ENCODE measurements at places on chromosomes 13 and 19. TPM values are rescaled to one million over a fixed set of nuclear protein-coding genes. Genes with fewer than 3 reads are reported as not detected.

DNA sequence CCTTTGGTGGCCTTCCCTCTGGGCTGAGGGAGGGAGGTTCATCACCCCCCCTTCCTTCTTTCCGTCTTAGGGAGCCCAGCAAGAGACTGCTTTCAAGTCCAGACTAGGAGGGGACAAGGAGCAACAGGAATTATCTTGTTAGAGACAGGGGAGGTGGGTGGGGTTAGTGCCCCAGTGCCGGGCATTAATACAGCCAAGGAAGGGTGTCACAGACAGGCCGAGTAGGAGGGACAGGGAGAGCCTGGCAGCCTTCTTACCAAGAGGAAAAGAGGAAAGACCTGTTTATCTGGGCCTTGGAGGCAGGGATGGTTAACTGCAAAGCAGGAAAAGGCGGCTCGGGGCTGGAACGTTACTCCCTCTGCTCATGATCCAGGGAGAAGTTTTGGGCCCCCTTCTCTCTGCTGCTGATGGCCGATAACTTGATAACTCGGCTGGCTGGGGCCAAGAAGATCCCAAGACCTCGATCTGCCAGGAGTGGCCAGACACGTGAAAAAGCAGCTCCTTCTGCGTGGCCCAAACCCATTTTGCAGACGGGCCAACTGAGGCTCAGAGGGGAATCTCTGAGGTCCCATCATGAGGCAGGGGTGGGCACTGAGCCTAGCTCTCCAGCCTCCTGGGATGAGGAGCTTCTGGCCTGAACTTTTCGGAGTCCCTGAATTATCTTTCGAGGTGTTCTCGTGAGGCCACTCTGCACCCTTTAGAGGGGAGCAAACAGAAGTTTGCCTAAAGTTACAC lies 79.3 kb downstream of the PTPRS start:
- DNase-seq: peak; percentile 67

- DNase-seq: no peak
These were observed 560 bp downstream of the TMEM86B start for GRCh38 chr19:55228015-55228391.

Gene CD37
- 6.5 TPM for total RNA-seq

DNA sequence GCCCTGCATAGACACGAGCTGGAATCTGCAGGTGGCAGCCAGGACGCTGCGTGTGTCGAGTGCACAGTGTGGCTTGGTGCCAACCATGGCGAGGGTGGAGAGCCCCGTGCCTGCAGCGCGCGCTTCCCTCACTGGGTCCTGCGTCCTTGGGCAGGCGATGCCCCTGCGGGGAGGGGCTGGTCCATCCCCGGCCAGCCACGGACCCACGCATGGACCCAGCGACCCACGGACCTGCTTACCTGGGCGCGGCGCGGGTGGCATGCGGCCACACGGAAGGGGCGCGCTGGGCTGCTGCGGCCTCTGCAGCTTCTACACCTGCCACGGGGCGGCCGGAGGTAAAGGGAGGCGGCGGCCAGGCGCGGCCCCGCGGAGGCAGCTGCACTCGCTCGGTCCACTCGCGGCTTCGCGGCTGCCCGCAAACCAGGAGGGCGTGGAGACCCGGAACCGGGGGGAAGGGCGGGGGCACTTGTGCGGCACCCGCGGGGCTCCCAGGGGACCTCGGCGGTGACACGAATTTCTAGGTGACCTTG lies 569 bp upstream of the MCF2L start:
- no peak for DNase-seq

Gene CBARP
- 0.53 TPM for total RNA-seq

DNA sequence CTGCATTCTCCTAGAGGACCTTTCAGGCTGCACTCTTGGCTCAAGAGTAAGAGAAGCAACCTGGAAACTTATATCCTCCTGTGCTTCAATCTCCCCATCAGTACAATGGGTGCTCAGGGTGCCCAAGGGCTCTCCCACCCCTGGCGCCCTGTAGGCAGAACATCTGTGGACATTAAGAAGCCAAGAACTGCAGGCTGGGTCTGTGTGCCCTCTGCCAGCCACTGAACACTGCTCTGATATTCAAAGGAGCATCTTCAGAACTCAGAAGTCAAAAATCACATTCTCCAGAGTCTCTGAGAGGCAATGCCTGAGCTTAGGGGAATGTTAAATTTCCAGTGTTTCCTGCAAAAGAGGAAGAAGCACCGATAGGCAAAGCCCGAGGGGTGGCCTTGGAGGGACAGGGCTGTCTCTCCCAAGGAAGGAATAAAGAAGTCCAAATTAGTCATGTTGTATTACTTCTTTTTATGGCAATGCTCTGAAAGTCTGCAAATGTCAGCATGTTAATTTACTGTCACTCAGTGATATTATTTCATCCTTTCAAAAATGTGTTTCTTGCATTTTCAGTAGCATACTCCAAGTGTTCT lies 88.1 kb downstream of the TSHZ3 start:
- DNase-seq: no peak

GRCh38 chr13:59178344-59178743 lies 985.4 kb downstream of the DIAPH3 start:
- DNase-seq: no peak

Gene ZNF599
- total RNA-seq: 9.5 TPM

Gene PGLYRP1
- total RNA-seq: not detected

GRCh38 chr13:93290503-93290902 lies 63.9 kb downstream of the GPC6 start:
- no peak for DNase-seq

Gene DBP
- 4.6 TPM for total RNA-seq

DNA sequence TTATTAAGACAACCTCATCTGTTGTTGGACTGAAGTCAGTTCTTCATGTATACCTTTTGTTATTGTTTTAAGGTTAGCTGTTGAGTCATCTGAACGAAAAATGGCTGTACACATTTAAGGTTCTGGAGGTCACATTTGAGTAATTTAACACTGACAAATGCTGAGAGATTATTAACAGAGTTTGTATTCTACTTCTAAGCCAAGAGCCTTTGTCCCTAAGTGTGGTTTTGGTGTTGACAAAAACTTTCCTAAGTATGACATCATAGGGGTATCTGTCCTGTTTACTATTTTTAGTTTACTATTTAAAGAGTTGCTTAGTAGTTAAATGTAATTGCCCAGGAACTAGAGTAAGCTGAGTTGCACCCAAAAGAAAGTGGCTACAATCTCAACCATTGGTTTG lies 71.9 kb downstream of the CDK8 start:
- no peak for DNase-seq

DNA sequence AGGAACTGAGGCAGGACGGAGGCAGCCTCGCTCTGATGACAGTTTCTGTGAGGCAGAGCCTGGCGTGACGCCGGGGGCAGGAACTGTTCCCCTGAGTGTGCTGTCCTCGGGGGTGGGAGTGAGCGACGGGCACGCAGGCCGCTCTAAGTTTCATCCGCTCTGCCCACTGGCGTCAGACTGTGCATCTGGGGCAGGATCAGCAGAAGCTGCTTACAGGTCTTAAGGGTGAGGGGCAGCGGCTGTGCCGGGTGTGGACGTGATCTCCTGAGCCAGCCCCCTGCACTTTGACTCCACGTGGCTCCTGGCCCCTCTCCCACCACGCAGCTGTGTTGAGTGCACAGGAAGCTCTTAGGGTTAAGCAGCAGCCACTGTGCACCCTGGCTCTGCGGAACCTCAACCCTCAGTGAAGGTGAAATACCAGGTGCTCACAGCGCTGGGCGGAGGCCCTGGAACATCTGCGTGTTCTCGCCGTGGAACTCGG lies 1.5 kb downstream of the GRK1 start:
- DNase-seq: no peak

DNA sequence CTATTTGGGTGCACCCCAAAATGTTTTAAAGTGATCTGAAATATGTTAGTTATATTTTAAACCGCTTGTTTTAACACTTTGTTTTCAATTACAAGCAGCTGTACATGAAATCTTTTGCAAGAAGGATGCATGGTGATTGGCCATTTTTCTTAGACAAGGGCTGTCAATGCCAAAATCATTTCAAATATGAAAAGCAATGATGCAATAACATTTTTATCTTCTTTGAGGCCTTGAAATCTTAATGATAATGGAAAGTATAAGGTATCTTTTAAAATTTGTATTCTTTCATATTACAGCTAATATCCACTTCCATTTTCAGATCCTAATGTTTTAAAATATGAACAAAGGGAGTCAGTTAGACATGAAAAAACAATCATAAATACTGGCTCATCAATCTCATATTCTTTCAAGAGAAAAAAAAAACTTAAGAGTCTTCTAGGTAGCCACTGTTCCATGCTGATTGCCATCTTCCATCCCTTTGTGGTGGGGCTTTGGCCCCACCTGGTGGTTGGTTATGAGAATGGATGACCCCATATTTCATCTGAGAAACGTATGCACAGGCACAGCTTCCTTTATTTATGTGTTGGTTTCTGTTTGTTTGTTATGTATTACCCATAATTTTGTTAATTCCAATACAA lies 330.3 kb upstream of the MIR17HG start:
- no peak for DNase-seq

DNA sequence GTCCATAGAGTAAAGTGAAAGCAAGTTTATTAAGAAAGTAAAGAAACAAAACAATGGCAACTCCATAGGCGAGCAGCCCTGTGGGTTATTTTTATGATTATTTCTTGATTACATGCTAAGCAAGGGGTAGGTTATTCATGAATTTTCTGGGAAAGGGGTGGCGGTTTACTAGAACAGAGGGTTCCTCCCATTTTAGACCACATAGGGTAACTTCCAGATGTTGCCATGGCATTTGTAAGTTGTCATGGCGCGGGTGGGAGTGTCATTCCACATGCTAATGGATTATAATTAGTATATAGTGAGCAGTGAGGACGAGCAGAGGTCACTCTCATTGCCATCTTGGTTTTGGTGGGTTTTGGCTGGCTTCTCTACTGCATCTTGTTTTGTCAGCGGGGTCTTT lies 8.4 kb upstream of the DCUN1D2 start:
- DNase-seq: no peak

Gene NLRP4
- total RNA-seq: not detected

DNA sequence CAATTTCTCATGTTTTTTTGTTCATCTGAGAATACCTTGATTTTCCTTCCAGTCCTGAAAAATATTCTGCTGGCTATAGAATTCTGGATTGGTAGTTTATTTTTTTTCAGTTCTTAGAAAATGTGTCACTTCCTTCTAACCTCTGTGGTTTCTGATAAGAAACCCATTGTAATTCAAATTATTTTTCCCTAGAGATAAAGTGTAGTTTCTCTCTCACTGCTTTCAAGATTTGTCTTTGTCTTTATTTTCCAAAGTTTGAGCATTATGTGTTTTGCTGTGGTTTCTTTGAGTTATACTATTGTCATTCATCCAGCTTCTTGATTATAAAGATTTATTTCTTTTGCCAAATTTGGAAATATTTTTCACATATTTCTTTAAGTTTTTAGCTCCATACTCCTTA lies 324.0 kb upstream of the SPRY2 start:
- no peak for DNase-seq

- DNase-seq: no peak
These were observed 1827.0 kb upstream of the MIR17HG start for GRCh38 chr13:89520468-89520867.

DNA sequence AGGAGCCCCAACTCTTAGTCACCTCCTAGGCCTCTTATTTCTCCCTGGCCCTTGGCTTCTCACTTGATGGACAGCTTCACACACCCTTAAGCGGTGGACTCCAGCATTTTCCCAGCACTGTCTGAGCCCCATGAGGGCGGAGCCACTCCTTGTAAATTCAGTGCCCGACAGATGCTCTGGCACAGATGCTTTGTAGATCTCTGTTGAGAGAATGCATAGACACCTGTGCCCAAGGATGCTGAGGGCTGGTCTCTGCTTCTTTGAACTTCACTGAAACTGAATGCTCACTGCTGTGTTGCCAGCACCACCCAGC lies 3.3 kb downstream of the SYCN start:
- no peak for DNase-seq

DNA sequence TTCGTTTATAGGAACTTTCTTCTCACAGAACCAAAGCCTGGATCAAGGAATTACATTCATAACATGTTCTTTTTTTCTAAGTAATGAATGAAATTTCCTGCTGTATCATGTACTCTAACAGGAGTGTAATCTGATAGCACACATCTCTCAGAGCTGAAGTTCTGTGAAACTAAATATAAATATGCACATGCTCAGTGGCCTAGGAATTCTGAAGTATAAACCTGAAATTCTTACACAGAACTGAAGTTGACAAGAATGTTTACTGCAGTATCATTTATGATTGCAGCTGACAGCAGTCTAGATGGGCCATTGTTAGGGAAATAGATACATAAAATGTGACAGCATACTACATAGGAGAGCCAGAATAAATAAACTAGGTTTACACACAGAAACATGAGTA lies 54.5 kb downstream of the USP12 start:
- no peak for DNase-seq

Gene RUBCNL
- 9.3 TPM for total RNA-seq

Gene ATP8B3
- 1.4 TPM for total RNA-seq

Gene THAP8
- total RNA-seq: 2.1 TPM

Gene ACER1
- not detected for total RNA-seq

Gene RXFP2
- not detected for total RNA-seq

DNA sequence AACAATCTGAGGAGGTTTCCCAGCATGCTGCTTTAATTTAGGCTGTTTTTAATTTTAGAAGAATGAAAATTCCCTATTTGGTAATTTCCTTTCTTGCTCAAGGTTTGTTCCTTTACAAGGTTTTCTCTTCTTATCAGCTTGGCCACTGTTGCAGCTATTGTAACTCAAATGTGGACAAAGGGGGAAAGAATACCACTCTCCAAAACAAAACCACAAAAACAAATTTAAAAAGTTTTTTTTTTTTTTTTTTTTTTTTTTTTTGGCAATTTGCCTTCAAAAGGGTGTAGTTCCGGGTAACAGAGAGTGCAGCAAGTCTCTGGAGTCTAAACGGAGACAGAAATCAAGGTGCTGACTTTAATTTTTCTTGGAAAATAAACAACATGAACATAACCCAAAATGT lies 306.4 kb upstream of the ARGLU1 start:
- no peak for DNase-seq

DNA sequence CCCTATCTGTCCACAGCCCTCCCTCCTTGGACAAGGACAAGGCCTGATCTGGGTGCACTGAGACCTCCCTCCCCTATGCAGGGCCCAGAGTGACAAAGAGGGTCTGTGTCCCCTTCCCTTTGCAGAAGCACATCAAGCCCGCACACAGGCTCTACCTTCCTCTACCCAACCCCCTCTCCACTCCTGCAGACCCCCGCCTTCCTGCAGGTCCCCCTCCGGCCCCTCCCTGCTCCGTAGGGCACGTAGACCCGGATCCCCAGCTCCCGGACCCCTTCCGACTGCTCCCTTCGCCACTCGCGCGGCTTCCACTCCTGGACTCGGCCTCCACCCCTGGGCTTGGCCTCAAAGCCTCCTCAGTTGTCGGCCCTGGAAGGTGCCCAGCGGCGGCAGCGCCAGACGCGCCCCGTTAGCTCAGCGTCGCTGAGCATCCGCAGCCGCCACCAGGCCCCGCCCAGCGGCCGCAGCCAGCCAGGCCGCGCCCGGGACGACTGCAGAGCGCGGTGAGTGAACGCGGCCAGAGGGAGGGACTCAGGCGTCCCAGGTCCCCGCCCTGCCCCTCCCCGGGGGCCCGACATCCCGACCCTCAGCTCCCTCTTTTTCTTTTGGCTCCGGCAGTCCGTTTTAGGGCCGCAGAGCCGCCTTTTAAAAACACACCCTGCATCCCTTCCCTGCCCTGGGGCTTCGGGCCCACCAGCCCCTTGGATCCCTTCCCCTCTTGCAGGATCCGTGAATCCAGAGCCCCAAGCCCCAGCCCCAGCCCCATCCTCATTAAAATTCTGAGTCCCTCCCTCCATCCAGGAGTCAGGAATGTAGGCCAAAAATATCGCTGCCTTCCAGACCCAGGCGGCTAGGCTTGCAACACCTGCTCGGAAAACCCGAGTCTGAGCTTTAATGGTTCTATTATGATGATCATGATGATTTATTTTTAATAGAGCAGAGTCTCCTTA lies 1.5 kb upstream of the MYADM start:
- no peak for DNase-seq

Gene ZNF560
- 0.21 TPM for total RNA-seq

- DNase-seq: no peak
These were observed 23.6 kb upstream of the NDFIP2 start for GRCh38 chr13:79457390-79457789.

Measured in urinary bladder (tissue), 4 donors.